ENCODE measurements at places on chromosomes 7 and 10.

DNA sequence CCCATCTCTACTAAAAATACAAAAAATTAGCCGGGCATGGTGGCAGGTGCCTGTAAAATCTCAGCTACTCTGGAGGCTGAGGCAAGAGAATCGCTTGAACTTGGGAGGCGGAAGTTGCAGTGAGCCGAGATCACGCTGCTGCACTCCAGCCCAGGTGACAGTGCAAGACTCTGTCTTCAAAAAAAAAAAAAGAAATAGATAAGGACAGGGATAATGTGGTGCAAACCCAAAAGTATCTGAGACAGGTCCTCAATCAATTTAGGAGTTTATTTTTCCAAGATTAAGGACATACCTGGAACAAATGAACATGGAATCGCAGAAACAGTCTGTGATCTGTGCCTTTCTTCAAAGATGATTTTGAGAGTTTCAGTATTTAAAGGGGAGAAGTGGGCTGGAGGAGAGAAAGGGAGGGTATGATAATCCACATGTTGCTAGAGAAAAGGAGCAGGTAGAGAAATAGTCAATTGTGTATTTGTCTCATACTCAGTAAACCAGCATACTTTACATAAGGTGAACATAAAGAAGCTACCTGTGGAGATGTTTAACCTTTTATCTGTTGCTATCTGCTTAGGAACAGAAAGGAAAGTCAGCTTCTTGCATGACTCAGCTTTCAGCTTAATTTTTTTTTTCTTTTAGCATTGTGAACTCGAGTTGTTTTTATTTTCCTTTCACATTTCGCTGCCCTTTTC is 4.9 kb upstream of the MTPN start:
- no peak for DNase-seq

DNA sequence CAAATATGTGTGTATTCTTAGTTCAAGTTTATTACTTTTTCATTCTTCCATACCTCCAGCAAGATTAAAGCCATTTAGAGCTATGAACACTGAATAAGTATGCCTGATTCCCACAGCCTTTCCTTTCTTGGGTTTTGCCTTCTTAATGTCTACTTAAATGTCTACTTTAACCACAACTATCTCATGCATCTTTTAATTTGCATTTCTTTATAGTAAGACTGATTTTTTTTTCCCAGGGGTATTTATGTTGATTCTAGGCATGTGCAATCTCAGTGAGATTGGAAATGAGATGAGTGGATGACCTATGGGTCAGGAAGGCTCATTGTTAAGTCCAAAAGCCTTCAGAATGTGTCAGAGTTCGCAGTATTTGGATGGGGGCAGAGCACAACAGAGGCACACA is 3.6 kb downstream of the PCBD1 start:
- no peak for DNase-seq

- no peak for DNase-seq
Observed at GRCh38 chr7:78203042-78203720, 404.6 kb downstream of the PHTF2 start.

DNA sequence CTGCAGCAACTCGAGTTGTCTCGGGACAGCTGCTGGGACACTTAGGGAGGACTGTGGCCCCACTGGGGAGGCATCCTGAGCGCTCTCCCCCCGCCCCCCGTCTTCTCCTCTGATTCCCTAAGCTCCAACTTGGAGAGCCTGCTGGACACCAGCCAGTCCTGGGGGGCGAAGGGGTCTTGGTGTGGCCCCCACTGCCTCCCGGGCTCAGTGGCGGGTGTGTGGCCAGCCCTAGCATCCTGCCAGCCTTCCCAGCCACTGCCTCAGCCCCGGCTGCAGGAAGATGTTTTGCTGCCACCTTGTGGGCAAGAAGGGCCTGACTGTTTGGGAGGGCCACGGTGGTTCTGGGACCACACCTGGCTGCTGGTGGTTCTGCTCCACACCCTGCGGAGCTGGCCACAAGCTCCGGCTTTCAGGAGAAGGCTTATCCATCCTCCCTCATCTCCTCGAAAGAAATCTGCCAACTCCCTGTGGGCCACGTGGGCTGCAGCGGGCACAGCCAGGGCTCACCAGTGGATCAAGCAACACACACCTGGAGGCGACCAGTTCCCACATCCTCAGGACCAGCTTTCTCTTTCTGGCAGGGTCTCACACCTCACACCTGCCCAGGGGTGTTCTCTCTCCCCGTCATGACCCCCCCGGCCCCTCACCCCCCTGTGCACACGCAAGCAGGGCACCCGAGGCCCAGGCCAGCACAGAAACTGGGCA is 24.8 kb downstream of the AGAP3 start:
- peak; percentile 72 for DNase-seq

DNA sequence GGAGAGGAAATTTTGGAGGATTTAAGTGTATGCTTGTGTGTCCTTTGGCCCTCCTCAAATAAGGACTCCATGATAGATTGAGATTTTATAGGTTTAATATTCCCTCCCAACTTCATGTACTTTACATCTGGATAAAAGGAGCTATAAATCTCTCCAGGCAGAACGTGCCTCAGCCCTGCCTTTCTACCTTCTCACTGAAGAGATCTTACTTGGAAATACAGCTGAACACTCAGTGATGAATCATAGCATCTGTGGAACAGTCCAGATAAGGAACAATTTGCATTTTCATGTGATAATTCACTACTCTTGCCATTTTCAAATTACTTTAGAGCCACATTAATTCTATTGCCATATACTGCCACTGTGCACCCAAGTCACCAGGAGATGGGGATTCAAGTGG is 364.6 kb upstream of the PODXL start:
- no peak for DNase-seq

DNA sequence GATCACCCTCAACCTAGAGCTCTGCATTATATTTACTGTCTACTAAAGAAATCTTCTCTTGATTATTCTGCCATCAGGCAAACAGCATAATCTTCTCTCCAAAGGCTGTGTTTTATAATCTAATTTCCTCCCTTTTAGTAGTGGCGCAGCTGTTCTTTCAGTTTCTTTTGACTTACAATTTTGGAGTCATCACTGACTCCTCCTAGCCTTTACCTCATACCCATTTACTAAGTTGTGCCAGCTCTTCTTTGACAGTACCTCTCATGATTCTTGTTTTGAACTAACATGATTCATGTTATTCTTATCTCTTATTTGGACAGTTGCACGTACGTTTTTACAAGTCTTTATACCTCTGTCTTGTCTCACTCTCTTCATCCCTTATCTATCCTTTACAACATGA is 113.0 kb downstream of the FOXP2 start:
- DNase-seq: no peak

DNA sequence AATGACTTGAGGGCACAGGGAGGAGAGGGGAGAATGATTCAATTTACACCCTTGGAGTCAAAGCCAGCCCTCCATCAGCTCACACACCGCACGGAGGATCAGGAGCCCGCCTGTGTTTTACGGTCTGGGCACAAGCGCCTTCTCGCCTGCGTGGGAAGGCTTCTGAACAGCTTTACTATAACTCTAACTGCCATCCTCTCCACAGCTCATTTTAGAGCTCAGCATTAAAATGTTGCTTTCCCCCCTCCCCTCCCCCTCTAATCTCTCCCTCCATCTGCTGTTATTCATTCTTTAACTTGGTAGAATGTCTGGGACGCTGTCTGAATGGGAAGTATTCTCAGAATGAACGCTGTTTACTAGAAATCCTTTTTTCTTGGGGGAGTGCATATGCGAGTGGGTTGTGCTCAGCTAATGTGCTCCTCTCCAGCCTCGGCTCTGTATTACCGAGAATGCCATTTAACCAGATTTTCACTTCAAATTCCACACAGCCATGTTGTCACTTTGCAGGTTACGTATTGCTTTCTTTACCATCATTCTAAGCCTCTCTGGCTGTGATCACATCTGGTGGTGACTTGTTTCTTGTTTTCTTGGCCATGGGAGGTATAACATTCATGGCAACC is 140.1 kb downstream of the GFRA1 start:
- peak; percentile 46 for DNase-seq

All from right kidney (tissue), 9 donors.